ENCODE measurements at places on chromosomes 11 and 22.

DNA sequence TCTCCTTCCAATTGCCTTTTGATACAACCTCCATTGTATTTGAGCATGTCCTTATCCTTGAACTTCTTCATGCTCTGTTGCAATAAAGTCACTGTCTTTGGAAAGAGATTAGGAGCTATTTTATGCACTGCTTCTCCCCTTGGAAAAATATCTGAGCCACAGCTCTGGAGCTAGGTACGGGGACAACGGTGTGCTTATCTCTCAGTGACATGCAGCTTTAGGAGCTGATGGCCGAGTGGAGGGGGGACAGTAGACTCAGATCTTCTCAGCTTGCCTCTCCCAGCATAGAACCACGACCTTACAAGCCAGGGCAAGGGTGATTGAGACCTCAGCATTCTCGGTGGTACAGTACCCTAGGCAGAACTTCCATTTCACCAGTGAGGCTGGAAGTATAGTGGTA is 64.1 kb downstream of the HORMAD2 start:
- DNase-seq: no peak

GRCh38 chr11:44029977-44030911 is 17.5 kb upstream of the ACCSL start:
- no peak for DNase-seq

- DNase-seq: no peak
Observed at GRCh38 chr22:30014244-30014643, 66.0 kb upstream of the HORMAD2 start.

- DNase-seq: no peak
Observed at GRCh38 chr11:128734103-128734831, 40.4 kb downstream of the FLI1 start.

DNA sequence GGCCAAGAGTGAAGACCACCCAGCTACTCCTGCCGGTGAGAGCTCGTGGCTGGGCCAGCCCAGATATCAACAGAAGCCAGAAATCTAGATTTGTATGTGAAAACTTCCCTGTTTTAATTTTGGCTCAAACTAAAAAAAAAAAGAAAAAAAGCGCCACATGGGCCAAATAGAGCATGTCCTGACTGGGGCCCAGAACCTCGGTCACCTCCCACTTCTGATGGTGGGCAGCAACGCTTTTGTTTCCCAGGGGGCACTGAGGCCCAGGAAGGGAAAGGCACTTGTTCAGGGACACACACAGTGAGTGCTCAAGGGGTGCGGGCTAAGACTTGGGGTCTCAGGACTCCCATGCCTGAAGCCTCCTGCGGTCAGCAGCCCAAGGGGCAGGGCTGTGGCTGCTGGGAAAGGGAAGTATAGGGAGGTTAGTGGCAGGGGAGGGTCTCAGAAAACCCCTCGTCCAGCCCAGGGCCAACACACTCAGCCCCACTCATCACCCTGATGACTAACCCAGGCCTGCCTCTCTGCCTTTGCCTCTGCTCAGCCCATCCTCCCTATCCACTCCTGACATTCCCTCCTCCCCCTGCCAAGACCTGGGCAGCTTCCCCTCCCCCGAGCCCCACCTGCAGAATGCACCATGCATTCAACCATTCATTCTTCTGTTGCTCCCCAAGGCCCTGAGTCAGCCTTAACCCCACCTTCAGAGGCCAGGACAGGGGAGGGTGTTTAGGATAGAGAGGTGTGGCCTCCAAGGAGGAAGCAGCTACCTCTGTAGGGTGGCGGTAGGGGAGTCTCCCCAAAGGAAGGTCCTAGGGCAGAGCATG is 30.0 kb upstream of the TCF20 start:
- DNase-seq: no peak

DNA sequence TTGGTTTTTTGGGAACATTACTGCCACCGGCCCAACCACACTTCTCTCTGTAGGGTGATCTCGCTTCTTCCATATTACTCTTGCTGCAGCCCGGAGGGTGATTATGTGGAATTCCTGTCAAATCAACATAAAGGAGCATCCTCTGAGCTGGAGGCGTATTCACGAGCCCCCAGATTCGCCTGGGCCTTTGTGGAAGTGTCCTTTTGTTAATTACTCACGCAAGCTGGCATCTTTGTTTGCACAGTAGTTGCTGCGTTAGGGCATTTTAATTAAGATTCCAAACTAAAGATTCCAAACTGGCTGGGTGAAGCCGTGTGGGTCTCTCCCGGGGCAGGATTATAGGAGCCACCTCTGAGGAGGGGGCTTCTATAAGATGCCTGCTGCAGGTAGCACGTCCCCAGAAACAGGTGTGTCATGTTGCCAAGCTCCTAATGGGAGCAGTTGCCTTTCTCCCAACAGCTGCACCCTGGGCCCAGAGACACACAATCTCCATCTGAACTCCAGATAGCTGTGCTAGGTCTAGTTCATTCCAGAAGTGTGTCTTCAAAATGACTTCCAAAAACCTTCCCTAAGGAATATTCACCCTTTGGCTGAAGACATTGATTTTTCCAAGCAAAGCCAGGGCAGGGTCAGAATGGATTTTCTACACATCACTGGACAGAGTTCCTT is 40.9 kb downstream of the SHISAL1 start:
- DNase-seq: no peak

DNA sequence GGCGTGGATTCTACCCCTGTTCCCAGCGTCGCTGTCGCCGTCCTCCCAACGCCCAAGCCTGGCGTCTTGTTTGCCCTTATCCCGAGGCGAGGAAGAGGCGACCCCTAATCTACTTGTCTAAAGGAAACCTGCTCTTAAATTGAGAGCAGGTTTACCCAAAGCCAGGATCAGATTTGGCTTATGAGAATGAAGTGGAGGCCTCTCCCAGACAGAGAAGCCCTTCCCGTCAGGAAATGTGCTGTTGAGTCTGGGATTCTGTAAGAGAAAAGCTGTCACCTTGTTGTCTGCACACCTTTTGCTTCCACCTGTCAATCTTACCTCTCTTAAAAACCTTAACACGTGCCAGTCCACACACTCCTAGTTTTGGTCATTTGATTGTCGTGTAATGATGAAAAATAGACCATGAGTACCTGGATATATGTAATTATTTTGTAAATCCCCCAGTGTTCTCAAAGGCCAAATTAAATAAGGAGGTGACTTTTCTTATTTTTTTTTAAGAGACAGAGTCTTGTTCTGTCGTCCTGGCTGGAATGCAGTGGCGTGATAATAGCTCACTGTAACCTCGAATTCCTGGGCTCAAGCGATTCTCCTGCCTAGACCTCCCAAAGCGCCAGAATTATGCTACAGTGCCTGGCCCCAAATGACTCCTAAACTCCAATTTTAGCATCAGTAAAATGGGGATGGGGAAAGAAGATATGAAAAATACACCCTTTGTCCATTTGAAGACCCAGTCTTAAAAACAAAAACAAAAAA is 627 bp downstream of the GTF2H1 start:
- DNase-seq: no peak

DNA sequence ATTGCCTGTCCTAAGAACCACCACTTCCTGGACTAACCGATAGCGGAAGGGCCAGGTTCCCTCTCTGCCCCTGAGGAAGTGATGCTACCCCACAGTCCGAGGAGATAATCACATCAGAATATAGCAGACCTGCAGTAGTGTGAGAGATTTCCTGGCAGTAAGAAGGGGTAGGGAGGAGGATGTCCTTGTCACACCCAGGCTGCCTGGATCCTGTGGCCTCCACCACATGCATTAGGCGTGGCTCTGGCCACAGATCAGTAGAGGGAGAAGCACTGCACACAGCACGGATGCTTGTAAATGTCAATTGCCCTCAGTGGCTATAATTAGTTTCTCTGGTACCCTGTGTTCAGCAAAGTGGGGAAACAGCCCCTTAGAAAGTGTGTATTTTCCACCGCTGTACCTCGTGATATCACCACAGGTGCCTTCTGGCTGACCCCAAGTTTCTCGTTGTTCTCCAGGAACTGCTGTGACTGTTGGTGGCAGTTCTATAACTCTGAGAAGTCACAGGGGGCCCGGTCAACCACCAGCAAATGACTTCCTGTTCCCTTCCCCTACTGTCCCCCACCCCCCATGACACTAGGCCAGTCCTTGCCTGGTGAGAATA is 61.8 kb downstream of the UBASH3B start:
- DNase-seq: no peak

GRCh38 chr11:21769188-21769587 is 423.7 kb upstream of the ANO5 start:
- DNase-seq: no peak

- no peak for DNase-seq
Observed at GRCh38 chr11:21195995-21196394, 526.6 kb downstream of the NELL1 start.

DNA sequence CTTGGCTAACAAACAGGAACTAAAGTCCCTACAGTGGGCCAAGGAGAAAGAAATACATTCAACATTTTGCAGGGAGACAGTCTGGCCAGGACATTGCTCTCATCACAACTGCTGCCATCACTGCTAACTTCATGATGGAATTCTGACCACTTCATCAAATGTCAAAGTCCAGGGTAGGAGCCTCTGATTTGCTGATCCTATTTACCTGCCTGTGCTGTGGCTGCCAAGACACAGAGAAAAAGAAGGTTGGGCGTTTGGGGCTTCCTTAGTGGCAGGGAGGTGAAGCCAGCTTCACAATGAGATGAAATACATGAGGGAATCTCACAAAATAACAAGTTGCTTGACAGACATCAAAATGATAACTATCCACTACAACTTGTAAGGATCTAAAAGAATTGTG is 343.9 kb upstream of the CADM1 start:
- no peak for DNase-seq

DNA sequence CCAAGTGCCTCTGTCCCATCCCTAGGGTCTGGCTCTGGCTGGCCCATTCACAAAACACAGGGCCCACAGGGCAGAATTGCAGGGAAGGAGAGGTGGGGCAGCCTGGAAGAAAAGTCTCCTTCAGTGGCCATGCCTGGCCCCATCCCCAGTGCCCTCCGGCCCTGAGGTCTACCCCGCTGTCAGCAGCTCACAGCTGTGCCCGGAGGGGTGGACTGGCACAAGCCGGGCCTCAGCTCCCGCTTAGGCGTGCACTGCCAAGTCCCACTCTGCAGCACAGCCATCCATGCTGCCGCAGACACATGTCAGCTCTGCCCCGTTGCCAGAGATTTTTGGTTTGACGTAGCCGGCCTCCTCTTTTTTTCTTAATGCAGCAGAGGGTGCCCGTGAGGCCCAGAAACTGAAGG is 3.9 kb upstream of the SCN2B start:
- no peak for DNase-seq

GRCh38 chr11:69828971-69829344 is 9.7 kb upstream of the FGF3 start:
- DNase-seq: no peak

DNA sequence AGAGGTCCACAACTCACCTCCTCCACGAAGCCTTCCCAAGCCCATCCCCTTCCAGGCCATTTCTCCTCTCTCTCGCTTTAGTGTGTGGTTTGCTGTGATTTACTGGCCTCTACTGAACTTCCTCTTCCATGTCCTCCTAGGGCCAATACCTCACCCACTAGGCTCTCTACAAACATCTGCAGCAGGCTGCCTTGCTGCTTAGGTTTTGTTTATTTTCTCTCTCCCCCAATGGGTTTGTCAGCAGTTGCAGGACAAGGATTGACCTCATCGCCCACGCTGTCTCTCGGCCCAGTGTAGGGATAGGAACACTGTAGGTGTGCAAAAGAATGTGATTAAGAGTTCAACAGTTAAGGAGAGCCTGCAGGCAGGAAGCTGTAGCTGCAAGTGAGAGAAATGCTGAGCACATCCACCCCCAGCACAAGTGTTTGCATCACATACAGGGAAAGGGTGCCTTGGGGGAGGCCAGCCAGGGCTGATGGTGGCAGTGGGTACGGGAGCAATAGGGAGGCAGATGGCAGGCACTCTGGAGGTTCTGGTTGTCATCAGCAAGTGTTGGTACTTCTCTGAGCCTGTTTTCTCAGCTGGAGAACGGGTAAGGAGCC is 1.4 kb downstream of the PC start:
- DNase-seq: no peak

DNA sequence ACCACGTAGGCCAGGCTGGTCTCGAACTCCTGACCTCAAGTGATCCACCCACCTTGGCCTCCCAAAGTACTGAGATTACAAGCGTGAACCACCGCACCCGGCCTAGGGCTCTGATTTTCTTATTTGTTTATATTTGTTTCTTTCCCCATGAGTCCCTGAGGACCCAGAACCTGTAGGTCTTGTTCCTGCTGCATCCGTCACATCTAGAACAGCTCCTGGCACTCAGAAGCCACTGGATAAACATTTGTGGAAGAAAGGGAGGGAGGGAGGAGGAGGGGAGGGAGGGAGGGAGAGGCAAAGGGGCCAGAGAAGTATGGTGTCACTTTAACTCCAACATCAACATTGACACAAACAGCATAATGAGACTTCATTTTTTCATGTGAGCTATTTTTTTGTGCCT is 67.7 kb downstream of the CELSR1 start:
- DNase-seq: no peak

GRCh38 chr11:92828556-92828955 is 140.9 kb upstream of the MTNR1B start:
- no peak for DNase-seq

DNA sequence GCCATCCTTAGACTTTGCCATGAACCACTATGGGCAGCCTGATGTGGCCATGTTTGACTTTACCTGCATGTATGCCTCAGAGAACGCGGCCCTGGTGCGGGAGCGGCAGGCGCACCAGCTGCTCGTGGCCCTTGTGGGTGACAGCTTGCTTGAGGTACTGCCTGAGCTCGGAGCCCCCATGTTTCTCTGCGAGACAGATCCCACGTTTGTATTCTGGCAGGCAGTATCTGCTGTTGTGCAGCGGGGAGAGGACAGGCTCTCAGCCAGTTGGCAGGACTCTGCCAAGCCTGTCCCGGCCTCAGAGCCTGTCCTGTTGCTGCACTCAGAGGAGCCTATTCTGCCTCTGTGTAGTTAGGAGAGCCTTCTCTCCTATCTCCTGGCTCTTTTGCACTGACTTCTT is 109.9 kb downstream of the MICAL2 start:
- DNase-seq: no peak

DNA sequence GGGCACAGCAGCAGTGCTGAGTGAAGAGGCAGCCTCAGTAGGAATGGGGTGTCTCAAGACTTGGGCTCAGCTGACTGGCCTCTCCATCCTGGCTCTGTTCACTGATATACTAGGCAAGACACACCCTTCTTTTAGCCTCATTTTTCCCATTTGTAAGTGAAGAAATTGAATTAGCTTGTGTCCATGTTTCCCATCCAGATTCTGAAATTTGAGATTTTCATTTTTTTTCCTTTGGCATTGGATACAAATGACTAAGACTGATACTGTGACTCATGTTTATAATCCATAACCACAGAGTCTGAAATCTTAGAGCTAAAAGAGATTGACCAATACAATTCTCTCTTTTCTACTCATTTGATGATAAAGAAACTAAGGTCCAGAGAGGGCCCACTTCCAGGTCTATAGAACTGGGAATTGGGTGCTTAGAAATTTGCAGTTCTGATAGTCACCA is 110.9 kb downstream of the KCNC1 start:
- no peak for DNase-seq

DNA sequence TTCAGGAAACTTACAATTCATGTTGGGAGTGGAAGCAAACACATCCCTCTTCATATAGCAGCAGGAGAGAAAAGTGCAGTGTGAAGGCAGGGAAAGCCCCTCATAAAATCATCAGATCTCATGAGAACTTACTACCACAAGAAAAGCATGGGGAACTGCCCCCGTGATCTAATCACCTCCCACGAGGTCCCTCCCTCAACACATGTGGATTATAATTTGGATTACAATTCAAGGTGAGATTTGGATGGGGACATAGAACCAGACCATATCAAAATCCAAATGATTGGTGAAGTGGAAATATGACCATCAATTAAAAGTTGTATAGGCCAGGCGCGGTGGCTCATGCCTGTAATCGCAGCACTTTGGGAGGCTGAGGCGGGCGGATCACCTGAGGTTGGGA is 1268.0 kb downstream of the JRKL start:
- no peak for DNase-seq

- no peak for DNase-seq
Observed at GRCh38 chr11:120339394-120339890, 3.2 kb downstream of the ARHGEF12 start.

All from stimulated activated CD8-positive, alpha-beta memory T cell treated with anti-CD3 and anti-CD28 coated beads, Interleukin-4, amount 100 ng/mL, for 1 hour (primary cell).